Adipocyte (in vitro differentiated cells): ENCODE measurements at places on chromosomes 7 and 10.

GRCh38 chr7:723541-723940 is 3.0 kb upstream of the DNAAF5 start:
- DNase-seq, result no peak

DNA sequence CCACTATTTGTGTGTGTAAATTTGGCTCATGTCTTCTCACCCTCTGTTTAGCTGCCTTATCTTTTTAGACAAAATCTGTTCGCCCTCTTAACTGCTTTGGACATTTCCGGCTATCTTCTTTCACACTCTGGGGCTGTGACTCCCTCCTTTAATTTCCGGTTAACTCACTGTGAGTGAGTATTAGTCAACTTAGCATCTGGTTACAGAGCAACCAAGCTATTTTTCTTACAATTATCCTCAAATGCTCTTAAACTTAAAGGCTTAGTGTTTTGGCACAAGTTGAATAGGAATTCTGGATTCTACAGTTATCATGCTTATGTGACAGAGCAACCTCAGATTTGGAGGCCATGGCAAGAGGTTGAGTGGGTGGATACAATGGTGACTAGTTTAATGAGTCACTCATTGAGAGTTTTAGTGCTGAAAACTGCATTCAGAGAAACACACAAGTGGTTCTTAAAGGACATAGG is 177.6 kb upstream of the SEMA3A start:
- DNase-seq, result peak; percentile 71

DNA sequence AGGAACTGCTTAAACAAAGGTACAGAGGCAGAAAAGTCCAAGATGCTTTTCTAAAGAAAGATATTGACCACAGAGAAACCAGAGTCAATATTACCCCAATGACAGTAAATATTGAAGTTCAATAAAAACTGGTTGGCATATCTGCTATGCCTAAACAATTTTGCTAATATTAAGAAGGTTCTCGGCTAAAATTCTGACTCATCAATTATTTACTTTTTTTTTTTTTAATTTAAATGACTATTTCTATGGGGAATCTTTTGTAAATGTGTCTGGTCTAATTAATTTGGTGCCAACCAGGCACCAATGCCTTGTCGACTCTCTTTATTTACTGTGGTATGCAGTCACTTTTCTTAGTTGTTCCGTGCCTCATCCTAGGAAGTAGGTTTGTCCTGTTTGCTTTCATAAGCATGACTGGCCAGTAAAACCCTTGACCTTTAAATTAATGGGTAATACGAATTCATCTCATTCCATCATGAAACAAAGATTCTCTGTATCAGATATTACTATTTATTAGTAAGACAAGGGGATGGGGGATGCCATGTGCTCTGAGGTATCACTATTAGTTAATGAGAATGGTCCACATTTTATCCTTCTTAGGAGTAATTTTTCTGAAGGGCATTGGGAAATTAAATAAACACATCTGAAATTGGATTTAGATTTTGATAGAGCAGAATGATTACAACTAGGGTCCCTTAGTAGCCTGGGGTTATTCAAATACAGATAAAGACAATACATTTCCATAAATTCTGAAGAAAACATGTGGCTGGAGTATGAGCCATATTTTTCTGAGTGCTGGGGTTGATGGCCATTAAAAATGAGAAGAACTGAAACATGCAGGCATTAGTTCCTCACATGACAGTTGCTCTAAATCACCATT is 154.4 kb downstream of the VTI1A start:
- no peak for DNase-seq

GRCh38 chr7:39721345-39721744 is 98.0 kb downstream of the RALA start:
- no peak for DNase-seq

DNA sequence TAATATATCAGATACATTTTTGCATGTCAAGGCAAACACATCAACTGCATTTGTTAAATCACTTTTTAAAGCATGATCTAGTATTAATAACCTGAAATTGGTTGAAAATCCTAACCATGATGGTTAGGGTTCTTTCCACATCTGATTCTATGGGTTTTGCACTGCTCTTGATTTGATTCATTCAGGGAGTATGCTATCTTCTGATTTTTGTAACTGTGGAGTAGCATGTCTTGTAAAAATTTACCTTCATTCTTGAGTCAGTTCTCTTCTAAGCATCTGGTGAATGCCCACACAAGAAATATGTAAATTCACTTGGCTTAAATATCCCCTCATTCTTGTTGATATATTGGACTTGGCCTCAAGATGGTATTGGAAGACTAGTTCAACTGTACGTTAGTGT is 178.7 kb downstream of the KLF6 start:
- DNase-seq, result no peak

DNA sequence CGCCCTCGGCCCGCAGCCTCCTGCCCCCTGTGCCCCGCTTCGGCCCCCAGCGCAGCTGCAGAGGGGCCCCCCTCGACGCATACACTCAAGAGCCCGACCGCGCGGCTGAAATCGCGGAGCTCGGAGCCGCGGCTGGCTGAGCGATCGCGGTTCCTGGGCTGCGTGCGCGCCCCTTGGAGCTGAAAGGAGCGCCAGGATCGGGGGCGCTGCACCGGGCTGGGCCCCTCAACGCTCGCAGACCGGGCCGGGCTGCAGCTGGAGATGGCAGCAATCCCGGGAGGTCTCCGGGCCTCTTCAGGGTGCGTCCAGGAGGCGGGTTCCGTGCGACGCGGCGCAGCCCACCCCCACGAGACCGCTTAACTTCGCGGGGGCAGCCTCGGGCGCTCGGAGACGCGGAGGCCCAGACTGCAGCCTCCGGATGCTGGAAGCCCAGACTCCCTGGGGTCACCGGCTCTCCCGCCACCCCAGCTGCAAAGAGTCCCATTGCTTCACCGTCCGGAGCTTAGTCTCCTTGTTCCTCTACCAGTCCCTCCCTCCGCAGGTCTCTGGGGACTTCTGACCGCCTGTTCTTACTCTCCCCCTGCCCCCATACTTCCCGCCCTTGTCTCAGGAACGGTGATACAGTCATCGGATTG is 73.0 kb upstream of the LRRC4 start:
- peak; percentile 59 for DNase-seq

- no peak for DNase-seq
Measured at GRCh38 chr10:116715839-116716377, 26.5 kb downstream of the HSPA12A start.

DNA sequence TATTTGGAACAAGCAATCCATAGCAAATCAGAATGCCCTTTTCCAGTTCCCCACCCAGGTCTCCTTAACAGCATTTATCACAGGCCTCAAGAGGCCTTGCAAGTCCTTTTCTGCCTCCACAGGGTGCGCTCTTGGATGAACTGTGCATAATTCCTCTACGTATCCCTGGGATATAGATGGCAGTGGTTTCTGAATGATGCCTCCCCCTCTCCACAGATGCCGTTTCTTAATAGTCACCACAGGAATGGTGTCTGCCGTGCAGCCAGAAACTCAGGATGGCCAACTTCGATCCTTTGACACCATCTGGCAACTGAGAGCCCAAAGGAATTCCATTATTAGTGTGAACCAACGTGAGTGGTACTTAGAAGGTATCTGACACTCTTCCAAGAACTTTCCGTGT is 43.1 kb downstream of the JAZF1 start:
- no peak for DNase-seq

GRCh38 chr10:48589266-48589665 is 15.6 kb downstream of the ARHGAP22 start:
- peak; percentile 62 for DNase-seq

GRCh38 chr7:25597946-25598345 is 369.7 kb upstream of the NPVF start:
- DNase-seq, result peak; percentile 2

GRCh38 chr7:11848251-11848650 is 16.3 kb upstream of the THSD7A start:
- DNase-seq, result no peak

DNA sequence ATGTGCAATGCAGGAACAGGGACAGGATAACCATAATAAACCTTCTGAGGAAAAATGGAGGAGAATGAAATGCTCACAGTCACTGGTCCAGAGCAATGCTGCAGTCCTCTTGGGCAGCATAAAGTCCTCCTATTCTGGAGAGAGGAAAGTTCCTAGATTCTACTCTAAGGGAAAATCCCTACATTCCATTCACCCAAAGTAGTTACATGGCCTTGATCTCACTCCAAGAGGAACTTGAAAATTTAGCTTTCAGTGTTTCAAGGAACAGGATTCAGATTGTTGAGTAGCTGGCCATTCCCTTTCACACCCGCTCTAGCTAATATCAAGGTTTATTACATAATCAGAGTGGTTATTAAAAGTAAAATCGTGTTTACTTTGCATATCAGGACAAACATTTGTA is 168.3 kb downstream of the CHRM2 start:
- peak; percentile 51 for DNase-seq

- peak; percentile 27 for DNase-seq
Measured at GRCh38 chr7:128221929-128222403, 19.1 kb upstream of the LEP start.

- peak; percentile 70 for DNase-seq
Measured at GRCh38 chr10:112475575-112476218, 28.7 kb downstream of the VTI1A start.

DNA sequence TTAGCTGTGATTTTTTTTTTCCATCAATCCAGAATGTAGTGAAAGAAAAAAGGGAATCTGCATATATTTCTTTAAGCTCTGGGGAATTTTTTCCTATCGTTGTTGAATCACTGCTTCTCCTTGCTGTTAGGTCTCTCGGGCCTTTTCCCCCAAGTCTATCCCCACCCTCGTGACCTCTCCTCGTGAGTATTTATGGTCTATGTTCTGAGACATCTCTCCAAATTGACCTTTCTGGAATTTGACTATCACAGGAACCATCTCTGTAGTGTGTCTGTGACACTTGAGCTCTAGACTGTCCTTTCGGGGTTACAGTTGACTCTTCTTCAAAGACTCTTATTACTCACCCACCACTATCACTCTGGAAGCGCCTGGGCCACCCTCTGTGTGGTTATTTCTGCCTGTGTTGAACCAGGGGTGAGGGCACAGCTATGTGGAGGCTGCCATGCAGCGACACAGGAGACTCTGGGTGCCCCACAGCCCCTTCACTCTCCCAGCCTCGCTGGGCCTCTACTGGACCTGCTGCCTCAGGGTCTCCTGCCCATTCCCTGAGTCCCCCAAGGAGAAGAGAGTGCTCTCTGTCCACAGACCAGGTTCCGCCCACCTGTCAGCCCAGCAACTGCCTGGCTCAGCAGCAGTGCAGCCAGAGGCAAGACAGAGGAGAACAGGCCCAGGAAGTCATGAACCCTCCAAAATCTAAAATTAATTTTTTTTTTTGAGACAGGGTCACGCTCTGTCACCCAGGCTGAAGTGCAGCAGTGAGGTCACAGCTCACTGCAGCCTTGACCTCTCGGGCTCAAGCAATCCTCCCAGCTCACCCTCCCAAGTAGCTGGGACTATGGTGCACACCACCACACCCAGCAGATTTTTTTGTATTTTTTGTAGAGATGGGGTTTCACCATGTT is 45.7 kb upstream of the PTPRN2 start:
- no peak for DNase-seq

DNA sequence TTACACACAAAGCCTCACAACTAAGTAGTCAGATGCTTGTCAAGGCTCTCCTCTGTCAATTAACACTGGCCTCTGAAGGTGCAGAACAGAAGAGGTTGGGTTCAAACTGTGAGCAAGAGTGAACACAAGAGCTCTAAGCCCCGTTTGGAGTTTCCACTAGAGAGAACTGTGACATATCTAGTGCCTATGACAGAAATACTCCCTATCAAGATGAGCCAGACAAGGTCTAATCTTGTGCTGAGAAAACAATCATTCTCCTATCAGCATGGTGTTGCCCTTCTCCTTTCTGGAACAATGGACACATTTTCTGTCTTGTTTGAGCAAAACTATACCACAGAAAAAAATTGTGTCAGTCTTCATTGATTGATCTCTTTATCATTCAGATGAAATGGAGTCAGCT is 62.4 kb upstream of the CCDC71L start:
- no peak for DNase-seq

GRCh38 chr7:1422512-1423263 is 36.6 kb downstream of the MICALL2 start:
- DNase-seq, result peak; percentile 14

DNA sequence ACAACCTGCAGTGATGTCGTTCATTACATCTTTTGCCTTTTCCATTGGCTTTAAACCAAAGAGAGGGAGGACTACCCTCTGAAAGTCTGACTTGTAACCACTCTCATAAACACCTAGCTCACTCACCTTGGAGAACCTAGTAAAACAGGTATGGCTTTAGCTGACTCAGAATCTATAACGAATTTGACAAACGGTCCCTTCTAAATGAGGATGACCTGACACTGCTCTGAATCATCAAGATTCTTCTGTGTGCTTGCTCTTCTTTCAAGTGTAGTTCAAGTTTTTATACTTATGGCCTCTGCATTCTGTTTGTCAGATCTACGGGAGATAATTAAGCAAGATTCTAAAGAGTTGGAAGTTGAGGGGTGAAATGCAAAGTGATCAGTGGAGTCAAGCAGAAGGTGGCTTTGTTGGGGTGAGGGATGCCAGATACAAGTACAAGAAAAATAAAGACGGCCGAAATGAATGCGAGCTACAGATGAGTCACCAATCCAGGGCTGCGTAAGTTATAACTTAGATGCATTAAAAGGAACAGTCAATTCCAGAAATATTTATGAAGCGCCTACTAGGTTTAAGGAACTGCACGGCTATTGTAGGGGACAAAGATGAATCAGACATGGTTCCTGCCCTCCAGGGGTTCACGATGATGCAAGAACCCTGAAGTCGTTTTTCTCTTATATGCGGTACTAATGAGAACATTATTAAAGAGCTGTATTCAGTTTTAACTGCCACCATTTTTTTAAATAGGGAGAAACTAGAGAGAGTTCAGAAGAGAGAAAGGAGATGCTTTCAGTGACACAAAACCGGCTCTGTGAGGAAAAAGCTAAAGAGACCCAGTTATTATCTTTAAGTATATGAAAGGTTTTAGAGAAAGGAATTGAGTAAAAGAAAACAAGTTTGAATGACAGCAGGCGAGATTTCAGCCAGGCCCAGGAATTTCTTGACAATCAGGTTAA is 6.5 kb downstream of the HIPK2 start:
- peak; percentile 86 for DNase-seq

- DNase-seq, result no peak
Measured at GRCh38 chr10:130395248-130395936, 259.2 kb downstream of the GLRX3 start.

DNA sequence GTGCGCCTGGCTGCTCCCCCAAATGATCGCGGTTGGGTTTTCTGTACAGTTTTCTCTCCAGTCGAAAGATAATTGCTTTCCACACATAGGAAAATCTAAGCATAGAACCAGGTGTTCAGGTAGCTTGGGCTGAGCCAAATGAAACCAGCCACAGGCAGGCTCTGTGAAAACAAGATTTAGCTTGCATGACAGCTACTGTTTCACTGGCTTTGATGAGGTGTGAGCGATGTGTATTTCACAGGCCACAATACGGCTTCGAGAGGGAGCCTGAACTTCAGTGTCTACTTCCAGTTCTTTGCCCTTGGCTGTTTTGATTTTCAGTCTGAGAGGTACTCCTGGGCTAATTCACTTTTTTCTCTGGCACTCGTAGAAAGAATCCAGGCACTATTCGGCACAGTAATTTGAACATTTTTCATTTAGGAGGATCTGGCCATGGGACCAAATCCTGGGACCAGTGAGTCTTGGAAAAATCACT is 110.5 kb downstream of the JCAD start:
- peak; percentile 55 for DNase-seq
